K562 (cell line): ENCODE measurements at places on chromosomes 5 and 9.

DNA sequence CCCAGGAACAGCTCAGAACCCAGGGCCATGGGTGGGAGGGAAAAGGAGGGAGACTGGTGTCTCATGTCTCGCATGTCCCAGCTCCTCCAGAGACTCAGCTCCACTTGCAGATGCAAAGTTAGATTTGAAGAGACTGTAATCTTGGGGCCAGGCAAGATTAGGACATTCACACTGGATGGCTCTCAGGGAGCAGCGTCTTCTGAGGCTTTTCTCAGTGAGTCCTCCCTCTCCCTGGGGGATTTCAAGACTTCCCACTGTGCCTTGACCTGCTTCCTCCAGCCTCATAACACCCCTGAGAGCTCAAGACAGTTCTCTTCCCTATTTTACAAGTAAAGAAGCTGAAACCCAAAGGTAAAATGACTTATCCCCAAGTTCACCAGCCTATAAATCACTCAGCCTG is 10.5 kb upstream of the TCOF1 start:
- DNase-seq: no peak
- H3K27me3 ChIP-seq: peaks cover 11% of the 10 kb centered on the region; the same call in 2 of the 3 replicates
- H3K4me1 ChIP-seq: no peaks in the 10 kb centered on the region
- no peak overlapping the region for H3K27ac ChIP-seq
- H3K36me3 ChIP-seq: no peaks in the 10 kb centered on the region

GRCh38 chr5:34685485-34686165 is 29.5 kb downstream of the RAI14 start:
- no peak for DNase-seq
- peaks cover 16% of the 10 kb centered on the region; the same call in 2 of the 3 replicates for H3K36me3 ChIP-seq
- H3K27ac ChIP-seq: peak overlapping the region; percentile 18; the same call in 2 of the 3 replicates
- no peak overlapping the region for H3K4me3 ChIP-seq
- H3K27me3 ChIP-seq: no peaks in the 10 kb centered on the region

- no peak overlapping the region for H3K4me3 ChIP-seq
- peak overlapping the region; percentile 56 for H3K27ac ChIP-seq
Measured at GRCh38 chr5:132114150-132115121, 40.8 kb downstream of the CSF2 start.

DNA sequence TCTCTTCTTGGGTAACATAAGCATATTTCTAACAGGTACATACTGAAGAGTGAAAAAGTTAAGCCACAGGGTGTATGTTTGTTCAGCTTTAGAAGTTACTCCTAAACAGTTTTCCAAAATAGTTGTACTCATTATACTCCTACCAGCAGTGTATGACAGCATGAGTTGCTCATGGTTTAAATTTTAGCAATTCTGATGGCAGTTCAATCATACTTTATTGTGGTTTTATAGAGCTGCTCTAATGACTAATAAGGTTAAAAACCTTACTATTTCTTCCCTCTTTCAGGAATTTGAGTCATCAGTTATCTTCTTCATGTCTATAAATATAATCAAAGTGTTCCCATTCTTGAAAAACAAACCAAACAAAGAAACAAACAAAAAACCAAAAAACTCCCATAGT is 81.5 kb downstream of the CAAP1 start:
- DNase-seq: no peak
- no peaks in the 10 kb centered on the region for H3K4me1 ChIP-seq
- H3K4me3 ChIP-seq: no peak overlapping the region
- no peak overlapping the region for H3K27ac ChIP-seq
- no peaks in the 10 kb centered on the region for H3K36me3 ChIP-seq

- no peak for DNase-seq
- H3K27me3 ChIP-seq: peaks cover 6% of the 10 kb centered on the region
- H3K4me1 ChIP-seq: no peaks in the 10 kb centered on the region
- no peak overlapping the region for H3K4me3 ChIP-seq
- no peaks in the 10 kb centered on the region for H3K36me3 ChIP-seq
Measured at GRCh38 chr5:133780619-133781280, 168.4 kb upstream of the FSTL4 start.

DNA sequence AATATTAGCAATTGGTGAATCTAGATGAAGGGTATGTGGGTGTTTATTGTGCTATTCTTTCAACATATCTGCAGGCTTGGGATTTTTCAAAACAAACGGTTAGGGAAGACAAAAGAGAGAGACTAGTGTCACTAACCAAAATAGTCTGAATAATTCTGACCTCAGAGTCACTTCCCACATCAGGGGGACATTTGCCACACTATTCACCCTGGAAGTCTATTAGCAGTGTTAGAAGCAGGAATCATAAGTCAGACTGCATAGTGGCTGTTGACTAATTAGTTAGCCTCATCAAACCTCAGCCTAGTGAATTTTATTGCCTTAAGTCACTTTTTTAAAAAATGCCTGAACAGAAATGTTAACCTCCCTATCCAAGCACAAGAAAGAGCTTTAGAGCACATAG is 169.2 kb upstream of the RGMB start:
- H3K27me3 ChIP-seq: no peaks in the 10 kb centered on the region
- H3K4me1 ChIP-seq: no peaks in the 10 kb centered on the region
- DNase-seq: no peak
- H3K27ac ChIP-seq: no peak overlapping the region

DNA sequence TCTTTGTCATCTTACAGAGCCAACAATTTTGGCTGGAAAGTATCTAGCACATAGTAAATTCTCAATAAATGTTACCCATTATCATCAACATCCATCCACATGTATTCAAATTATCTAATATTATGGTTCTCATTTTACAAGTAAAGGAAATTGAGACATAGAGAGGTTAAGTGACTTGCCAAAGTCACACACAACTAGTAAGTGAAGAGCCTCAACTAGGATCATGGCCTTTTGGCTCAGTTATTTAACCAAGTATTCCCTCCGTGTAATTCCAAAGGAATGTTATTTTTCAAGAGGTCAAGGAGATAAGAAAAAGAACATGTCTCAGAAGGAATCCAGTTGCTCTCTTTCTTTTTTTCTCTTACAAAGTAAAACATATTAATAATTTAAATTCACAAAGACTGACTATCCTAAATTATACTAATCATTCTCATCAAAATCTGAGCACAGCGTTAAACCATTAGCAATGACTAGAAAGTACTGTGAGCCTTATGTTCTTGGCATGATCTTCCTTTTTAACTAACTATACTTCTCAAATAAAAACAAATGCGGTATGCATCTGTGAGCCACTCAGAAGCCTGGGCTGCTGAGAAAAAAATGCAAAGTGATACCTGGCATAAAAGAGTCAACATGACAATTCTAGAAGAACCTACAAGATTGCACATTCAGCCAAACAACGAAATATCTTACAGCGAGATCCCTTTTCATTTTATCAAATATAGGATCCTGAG is 350.9 kb downstream of the GLIS3 start:
- H3K4me3 ChIP-seq: no peak overlapping the region
- H3K27me3 ChIP-seq: no peaks in the 10 kb centered on the region
- DNase-seq: no peak
- no peaks in the 10 kb centered on the region for H3K4me1 ChIP-seq
- no peak overlapping the region for H3K27ac ChIP-seq
- H3K36me3 ChIP-seq: no peaks in the 10 kb centered on the region

GRCh38 chr5:43804041-43804440 is 201.1 kb downstream of the NNT start:
- DNase-seq: no peak
- H3K4me1 ChIP-seq: no peaks in the 10 kb centered on the region
- no peak overlapping the region for H3K27ac ChIP-seq
- no peaks in the 10 kb centered on the region for H3K36me3 ChIP-seq
- no peak overlapping the region for H3K4me3 ChIP-seq

- no peak overlapping the region for H3K4me3 ChIP-seq
- no peak for DNase-seq
- H3K4me1 ChIP-seq: no peaks in the 10 kb centered on the region
- H3K27ac ChIP-seq: no peak overlapping the region
- H3K27me3 ChIP-seq: no peaks in the 10 kb centered on the region
- H3K36me3 ChIP-seq: no peaks in the 10 kb centered on the region
Measured at GRCh38 chr9:125841444-125841843, 94.3 kb downstream of the PBX3 start.

- no peaks in the 10 kb centered on the region for H3K36me3 ChIP-seq
- no peak overlapping the region for H3K4me3 ChIP-seq
- no peak for DNase-seq
- peaks cover 16% of the 10 kb centered on the region; the same call in 1 of the 2 replicates for H3K4me1 ChIP-seq
Measured at GRCh38 chr5:91283899-91284298, 99.2 kb downstream of the ARRDC3 start.

- no peaks in the 10 kb centered on the region for H3K36me3 ChIP-seq
- DNase-seq: no peak
- H3K4me3 ChIP-seq: no peak overlapping the region
- H3K4me1 ChIP-seq: no peaks in the 10 kb centered on the region
- no peak overlapping the region for H3K27ac ChIP-seq
Measured at GRCh38 chr5:172501708-172502320, 47.5 kb upstream of the SH3PXD2B start.

DNA sequence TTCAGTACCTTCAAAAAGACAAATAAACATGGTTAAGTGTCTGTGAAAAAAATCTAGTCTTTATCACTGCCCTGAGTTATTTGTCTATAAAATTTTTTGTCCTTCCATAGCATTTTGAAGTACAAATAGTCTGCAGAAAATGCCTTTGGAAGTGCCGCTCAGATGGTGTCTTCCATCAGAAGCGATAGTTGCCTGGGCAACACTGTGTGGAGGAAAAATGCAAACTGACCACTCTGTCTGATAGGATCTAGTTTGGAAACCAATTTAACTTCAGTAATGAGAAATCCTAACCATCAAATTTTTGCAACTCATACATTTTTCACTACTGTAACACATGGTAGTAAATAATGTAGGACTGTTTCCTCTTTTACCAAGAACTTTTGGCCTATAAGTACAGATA is 449.9 kb downstream of the PRELID2 start:
- H3K27me3 ChIP-seq: no peaks in the 10 kb centered on the region
- no peaks in the 10 kb centered on the region for H3K36me3 ChIP-seq
- H3K4me1 ChIP-seq: no peaks in the 10 kb centered on the region
- no peak overlapping the region for H3K27ac ChIP-seq
- no peak for DNase-seq
- H3K4me3 ChIP-seq: no peak overlapping the region

DNA sequence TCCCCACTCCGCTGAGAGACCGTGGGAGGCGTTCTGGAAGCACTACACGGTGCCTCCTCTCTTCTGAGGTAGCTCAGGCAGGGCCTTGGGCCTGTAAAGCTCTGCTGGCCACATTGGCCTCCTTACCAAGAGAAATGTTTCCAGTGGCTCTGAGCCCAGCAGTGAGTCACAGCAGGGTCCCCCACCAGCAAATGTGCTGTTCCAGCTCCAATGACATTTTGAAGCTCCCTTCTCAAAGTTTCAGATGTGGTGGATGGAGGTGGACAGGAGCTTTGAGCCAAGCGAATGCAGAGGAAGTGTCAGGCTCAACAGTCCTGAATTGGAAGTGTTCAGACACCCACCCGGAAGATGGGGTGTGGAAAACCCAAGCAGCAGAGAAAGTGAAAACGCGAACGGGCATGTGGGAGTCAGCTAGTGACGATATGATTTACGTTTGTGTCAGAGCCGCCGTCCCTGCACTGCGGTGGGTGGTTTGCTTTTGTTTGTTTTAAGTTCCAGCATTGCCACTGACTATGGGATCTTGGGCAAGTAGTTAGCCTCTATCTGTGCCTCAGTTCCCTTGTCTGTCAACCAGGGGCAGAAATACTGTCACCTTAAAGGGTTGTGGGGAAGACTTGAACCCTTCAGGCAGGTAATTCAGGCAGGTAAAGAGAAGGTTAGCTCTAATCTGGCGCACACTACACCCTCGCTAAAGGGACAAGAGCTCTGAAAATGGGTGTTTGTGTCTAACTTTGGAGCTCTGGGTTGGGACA is 38.2 kb downstream of the C5orf15 start:
- H3K27me3 ChIP-seq: no peaks in the 10 kb centered on the region
- DNase-seq: peak; percentile 60
- no peak overlapping the region for H3K4me3 ChIP-seq
- H3K4me1 ChIP-seq: peaks cover 59% of the 10 kb centered on the region

DNA sequence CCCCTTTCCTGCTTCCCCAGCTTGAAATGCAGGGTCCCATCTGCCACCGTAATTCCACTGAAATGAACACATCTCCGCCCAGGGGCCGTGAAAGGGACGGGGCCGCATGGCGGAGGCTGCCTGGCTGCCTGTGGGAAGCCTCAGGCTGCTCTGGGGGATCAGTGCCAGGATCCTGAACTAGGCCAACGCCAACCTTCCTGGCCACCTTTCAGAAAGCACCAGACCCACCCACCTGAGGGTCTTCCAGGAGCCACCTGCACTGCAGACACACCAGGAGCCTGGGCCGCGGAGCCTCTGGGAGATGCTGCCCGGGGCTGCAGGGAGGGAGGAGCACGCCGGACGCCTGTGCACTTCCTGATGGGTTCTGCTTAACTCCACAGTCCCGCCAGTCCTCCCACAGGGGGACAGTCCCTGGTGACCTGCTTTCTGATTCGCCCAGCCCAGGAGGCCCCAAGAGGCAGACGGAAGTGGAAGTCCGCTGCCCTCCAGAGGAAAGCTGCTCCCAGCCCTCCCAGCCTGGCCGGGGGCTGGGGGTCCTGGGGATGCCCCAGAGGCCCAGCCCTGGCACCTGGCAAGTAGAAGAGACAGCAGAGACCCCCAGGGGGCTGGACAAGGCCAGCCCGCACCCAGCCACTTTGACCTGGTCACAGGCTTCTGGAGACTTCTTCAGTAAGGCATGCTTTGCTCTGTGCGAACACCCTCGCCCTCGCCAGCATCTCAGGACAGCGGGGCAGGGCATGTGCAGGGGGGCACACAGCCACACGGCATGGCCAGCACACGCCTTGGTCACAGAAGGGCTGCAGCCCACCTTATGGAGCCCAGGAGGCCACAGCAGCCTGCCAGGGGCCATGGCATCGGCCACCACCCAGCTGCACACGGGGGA is at the start of gene CARD9:
Gene CARD9 (minus strand): TSS at position 370 of the 883 bp plus-strand sequence. CDS start 1,591 bp downstream, outside the sequence.
- H3K36me3 ChIP-seq: peaks cover 76% of the 10 kb centered on the region; the same call in 2 of the 3 replicates
- DNase-seq: peak; percentile 87
- H3K4me3 ChIP-seq: peak within 1 kb of the TSS; percentile 55
- peaks cover 81% of the 10 kb centered on the region for H3K4me1 ChIP-seq
- no peaks in the 10 kb centered on the region for H3K27me3 ChIP-seq
- H3K27ac ChIP-seq: peak within 1 kb of the TSS; percentile 79

- no peaks in the 10 kb centered on the region; the same call in 2 of the 3 replicates for H3K4me1 ChIP-seq
- H3K4me3 ChIP-seq: no peak overlapping the region
- no peaks in the 10 kb centered on the region for H3K36me3 ChIP-seq
- H3K27ac ChIP-seq: no peak overlapping the region
- no peak for DNase-seq
Measured at GRCh38 chr5:88683506-88684135, 199.4 kb downstream of the MEF2C start.

GRCh38 chr5:138489683-138490061 is 24.4 kb downstream of the EGR1 start:
- peak overlapping the region; percentile 58; the same call in 1 of the 3 replicates for H3K27ac ChIP-seq
- H3K4me1 ChIP-seq: peaks cover 54% of the 10 kb centered on the region
- no peaks in the 10 kb centered on the region for H3K27me3 ChIP-seq
- no peak overlapping the region for H3K4me3 ChIP-seq
- peak; percentile 43 for DNase-seq

- no peak for DNase-seq
- peaks cover 48% of the 10 kb centered on the region for H3K27me3 ChIP-seq
- no peak overlapping the region for H3K4me3 ChIP-seq
- no peaks in the 10 kb centered on the region for H3K4me1 ChIP-seq
- no peaks in the 10 kb centered on the region for H3K36me3 ChIP-seq
Measured at GRCh38 chr5:3339092-3339797, 256.4 kb upstream of the IRX1 start.
